NCI-H1092 (cell line): ENCODE measurements at places on chromosomes 6 and 20.
A peak's percentile ranks its signal among the peaks of the same experiment; 100 is the strongest.

DNA sequence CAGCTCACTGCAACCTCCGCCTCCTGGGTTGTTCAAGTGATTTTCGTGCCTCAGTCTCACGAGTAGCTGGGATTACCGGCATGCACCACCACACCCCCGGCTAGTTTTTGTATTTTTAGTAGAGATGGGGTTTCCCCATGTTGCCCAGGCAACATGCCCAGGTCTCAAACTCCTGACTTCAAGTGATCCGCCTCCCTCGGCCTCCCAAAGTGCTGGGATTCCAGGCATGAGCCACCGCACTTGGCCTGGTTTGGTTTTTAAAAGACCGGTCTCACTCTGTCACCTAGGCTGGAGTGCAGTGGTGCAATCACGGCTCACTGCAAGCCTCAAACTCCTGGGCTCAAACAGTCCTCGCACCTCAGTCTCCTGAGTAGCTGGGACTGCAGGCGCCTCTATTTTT, 40.1 kb downstream of the VSTM2L start:
- no peak for DNase-seq

DNA sequence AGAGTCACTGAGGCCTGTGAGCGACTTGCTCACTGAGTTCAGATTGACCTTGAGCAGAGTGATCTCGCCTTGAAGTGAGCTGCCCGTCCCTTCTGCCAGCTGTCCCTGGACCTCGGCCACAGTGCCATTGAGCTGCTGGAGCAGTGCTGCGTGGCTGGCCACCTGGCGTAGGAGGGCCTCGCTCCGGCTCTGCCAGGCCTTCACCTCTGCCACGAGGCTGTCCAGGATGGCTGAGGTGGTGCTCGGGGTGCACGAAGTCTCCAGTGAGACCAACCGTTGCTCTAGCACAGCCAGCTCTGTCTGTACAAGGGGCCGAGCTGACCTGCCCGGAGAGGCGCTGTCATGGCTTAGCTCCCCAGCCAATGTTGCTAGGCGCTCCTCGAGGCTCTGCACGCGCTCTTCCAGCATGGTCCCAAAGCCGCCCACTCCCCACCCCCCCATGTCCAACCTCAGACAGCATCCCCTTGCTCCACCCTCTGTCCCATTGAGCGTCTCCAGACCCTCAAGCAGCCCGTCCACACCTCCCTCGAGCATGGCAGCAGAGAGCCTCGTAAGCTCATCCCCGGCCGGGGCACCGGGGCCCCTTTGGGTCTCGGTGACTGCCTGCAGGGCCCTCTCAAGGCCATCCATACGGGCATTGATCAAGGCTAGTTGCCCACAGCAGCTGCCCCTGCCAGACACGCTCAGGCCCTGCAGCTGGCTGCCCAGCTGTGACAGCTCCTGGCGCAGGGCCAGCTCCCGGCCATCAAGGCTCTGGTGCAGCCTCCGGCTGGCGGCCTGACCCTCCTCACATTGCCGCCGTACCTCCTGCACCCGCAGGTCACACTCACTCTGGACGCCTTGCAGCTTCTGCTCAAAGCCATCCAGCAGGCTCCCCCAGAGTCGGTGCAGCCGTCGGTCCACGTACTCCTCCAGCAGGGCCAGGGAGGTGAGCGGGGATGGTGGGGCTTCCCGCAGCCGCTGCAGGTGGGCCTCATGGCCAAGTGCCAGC, 4.6 kb downstream of the EMILIN3 start:
- DNase-seq = no peak

DNA sequence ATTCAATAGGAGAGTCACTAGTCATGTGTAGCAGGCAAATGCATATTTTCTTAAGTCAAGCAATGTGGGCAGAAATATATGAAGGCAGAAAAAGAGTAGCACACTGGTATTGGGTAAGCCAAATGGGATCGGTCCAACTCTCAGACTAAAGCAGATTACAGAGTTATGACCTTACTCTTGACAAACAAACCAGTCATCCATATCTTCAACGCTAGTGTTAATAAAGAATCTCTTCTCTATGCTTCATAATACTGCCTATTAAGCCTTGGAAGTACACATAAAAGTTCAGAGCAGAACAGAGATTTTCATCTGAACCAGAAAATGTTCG, 320.2 kb upstream of the JARID2 start:
- DNase-seq = no peak

DNA sequence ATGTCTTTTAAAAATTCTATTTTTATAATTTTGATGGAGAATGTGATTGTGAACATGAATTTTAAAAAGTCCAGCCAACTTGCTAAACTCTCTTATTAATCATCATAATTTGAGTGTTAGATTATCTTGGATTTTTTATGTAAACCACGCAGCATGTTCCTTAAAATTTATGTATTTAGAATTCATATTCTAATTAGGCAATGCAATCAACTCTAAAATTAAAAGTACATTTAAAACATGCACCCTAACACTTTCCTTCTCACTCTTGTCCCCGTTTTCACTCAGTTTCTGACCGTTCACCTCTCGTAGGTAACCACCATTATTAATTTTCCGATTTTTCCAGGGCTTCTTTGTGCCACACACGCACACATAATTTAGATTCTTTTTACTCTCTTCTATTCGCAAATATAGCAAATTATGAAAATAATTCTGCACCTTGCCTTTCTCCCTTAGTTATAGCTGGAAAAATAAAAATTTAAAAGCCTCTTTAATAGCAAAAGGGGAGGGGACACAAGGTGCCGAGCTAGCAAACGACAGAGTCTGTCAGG, 329 bp upstream of the ZKSCAN3 start:
- DNase-seq = no peak

GRCh38 chr20:3446779-3447178, 24.0 kb upstream of the ATRN start:
- no peak for DNase-seq

DNA sequence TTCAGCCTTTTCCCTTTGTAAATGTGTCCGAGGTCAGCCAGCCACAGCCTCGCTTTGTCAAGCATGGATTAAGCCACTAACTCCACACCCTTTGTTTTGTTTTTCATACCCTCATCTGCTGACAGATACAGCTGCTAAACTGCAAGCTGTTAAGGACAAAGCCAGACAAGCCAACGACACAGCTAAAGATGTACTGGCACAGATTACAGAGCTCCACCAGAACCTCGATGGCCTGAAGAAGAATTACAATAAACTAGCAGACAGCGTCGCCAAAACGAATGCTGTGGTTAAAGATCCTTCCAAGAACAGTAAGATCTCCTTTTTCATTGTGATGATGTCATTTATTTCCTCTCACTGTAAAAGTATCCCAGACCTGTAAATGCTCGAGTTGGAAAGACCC, 269.3 kb downstream of the ARHGAP18 start:
- DNase-seq = no peak

GRCh38 chr6:136113736-136114173, 136.4 kb downstream of the MTFR2 start:
- DNase-seq = peak; percentile 91

- no peak for DNase-seq
Observed at GRCh38 chr6:111798281-111798725, 74.9 kb downstream of the FYN start.

GRCh38 chr6:1449896-1450295, 60.5 kb downstream of the FOXF2 start:
- no peak for DNase-seq

DNA sequence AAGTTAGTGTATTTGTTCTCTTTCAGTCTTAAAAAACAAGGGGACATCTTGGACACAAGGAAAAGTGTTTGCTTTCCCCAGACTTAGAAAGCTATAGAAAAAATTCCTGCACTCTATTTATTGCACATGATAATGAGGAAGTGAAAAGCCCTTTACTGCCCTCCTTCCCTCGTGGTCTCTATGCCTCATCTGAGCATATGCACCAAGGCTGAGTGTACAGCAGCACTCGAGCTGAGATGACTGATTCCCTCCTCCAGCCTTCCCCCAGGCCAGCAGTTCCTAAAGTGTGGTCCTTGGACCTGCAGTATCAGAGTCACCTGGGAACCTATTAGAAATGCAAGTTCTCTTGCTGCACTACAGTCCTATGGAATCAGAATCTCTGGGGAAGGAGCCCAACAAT, 14.3 kb upstream of the LAMP5 start:
- no peak for DNase-seq

DNA sequence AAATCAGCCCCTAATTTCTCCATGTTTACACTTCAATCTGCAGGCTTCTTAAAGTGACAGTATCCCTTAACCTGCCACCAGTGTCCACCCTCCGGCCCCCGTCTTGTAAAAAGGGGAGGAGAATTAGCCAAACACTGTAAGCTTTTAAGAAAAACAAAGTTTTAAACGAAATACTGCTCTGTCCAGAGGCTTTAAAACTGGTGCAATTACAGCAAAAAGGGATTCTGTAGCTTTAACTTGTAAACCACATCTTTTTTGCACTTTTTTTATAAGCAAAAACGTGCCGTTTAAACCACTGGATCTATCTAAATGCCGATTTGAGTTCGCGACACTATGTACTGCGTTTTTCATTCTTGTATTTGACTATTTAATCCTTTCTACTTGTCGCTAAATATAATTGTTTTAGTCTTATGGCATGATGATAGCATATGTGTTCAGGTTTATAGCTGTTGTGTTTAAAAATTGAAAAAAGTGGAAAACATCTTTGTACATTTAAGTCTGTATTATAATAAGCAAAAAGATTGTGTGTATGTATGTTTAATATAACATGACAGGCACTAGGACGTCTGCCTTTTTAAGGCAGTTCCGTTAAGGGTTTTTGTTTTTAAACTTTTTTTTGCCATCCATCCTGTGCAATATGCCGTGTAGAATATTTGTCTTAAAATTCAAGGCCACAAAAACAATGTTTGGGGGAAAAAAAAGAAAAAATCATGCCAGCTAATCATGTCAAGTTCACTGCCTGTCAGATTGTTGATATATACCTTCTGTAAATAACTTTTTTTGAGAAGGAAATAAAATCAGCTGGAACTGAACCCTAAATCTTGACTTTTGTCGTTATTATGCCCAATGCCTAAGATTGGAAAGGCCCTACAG, 4.5 kb downstream of the SOX4 start:
- DNase-seq = no peak

- DNase-seq = no peak
Observed at GRCh38 chr20:3101737-3102574, 17.4 kb upstream of the AVP start.

- DNase-seq = no peak
Observed at GRCh38 chr6:159943968-159944598, 24.8 kb upstream of the IGF2R start.
